ENCODE measurements at places on chromosomes 5 and 9. TPM values are rescaled to one million over a fixed set of nuclear protein-coding genes. Genes with fewer than 3 reads are reported as not detected.

KCNV2 gene
- total RNA-seq, result not detected

FCN2 gene
- not detected for total RNA-seq

GRCh38 chr5:77640589-77641396, 2.3 kb upstream of the OTP start:
- no peak for DNase-seq

- no peak for DNase-seq
These were observed 124.9 kb downstream of the TTC39B start for GRCh38 chr9:15182101-15182551.

- DNase-seq, result peak; percentile 86
These were observed 232.6 kb downstream of the MAST4 start for GRCh38 chr5:66828548-66829357.

DNA sequence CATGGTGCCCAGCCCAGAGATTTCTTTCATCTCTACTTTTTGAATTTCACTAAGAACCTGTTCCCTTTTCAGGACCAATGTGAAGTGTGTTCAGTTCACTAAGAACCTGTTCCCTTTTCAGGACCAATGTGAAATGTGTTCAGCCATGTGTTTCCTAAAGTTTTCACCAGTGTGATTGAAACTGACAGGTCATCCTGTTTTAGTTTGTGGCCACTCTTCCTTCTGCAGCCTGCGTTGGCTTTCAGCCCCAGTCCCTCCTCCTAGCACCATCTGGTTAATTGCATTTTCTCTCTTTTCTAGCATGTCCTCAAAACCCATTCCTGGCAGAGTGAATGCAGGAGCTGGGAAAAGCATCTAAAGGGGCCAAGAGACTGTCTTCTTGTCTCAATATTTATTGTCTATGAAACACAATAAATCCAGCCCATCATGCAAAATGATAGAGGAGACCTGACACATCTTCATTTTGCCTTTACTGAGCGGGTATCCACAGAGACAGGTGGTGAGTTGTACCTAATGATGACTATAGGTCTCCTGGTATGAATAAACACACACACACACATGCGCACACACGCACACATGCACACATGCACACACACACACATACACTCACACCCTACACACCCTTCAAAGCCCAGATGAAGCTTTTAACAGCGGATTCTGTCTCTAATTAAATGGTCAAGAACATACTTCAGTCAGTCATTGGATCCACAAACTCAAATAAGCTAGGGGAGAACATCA, 6.1 kb upstream of the PANK3 start:
- no peak for DNase-seq

GRCh38 chr5:58048185-58048925, 411.5 kb downstream of the PLK2 start:
- DNase-seq, result no peak

GRCh38 chr5:982377-983237, 26.0 kb upstream of the NKD2 start:
- DNase-seq, result no peak

DNA sequence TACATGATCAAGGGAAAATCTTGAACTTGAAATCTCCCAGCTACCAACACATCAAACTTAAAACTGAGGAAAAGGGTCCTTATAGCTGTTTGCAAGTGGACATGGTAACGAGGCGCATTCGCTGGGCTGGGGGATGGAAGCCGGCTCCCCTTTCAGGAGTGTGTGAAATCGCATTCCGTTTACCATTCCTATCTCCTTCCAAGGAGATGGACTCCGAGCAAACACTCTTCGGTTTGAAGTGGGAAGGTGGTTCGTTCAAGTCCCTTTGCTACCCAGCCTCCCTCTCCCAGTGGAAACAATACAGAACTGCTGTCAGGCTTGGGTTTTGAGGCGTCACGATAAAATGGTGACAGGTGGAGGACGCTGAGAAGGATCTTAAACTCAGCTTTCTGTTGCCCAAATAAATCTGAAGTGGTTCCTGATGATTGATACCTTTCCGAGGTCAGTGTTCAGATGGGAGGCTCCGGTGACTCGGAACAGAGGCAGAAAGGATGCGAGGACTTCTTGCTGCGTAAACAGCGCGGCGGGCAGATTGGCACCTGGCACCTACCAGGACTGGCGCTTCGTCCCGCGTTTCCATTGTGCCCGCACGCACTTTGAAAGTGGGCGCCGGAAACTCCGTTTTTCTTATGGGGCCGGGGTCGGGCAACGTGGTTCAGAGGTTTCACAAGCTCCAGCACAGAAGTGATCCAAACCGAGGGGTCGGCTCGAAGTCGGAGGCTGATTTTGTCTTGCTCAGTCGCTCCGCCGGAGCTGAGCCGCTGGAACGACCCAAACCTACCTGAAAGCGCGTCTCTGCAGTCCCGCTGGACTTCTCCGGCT, 7.0 kb downstream of the MSX2 start:
- no peak for DNase-seq

PHF24 gene
- total RNA-seq, result not detected

TIMD4 gene
- not detected for total RNA-seq

CNOT8 gene
- total RNA-seq, result 74.1 TPM

DNA sequence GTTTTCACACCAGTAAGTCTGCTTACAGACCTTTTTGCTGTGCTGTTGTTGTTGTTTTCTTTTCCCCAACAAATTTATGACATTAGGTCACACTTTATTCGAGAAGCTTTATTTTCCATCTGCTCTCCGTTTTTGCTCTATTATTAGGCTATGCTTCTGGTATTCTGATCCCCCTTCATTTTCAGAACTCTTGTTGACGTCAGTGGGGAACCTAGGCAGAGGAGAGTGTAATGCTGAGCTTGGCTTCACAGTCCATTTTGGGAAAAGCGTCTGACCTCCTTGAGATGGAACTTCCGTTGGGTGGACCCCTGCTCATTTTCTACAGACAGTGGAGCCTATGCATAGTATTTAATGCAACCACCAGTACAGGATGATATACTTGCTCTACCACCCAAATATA, 387.9 kb upstream of the MEF2C start:
- DNase-seq, result no peak

ADCY2 gene
- total RNA-seq, result not detected

DNA sequence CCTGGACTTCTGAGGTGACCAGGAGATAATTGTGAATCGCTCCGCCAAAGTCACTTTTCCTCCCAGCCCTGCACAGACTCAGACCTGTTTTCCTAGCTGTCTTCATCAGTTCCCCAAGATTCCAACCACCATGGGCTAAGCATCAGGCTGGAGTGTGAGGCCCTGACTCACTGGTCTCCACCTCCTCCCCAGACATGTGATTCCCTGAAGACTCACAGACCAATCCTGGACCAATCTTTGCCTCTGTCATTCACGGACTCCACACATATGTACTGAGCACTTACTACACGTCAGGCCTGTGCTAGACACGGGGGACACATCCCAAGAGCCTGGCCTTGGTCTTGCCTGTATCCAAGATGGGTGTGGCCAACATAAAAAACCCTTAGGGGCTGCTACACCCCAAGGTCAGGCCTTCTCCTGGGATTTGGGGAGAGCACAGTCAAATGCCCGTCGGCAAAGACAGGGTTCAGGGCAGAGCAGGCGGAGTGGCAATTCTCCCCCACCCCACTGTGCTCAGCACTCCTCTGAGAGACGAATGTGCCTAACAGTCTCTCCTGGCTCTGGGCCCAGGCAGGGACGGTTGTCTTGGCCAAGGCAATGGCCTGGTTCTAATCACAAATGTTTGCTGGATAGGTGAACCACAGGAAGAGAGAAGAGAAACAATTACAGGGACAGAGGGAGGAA, 11.9 kb downstream of the EEIG1 start:
- DNase-seq, result no peak

SLC45A2 gene
- total RNA-seq, result 0.13 TPM

- DNase-seq, result no peak
These were observed 20.4 kb downstream of the CNOT8 start for GRCh38 chr5:154878642-154879335.

DNA sequence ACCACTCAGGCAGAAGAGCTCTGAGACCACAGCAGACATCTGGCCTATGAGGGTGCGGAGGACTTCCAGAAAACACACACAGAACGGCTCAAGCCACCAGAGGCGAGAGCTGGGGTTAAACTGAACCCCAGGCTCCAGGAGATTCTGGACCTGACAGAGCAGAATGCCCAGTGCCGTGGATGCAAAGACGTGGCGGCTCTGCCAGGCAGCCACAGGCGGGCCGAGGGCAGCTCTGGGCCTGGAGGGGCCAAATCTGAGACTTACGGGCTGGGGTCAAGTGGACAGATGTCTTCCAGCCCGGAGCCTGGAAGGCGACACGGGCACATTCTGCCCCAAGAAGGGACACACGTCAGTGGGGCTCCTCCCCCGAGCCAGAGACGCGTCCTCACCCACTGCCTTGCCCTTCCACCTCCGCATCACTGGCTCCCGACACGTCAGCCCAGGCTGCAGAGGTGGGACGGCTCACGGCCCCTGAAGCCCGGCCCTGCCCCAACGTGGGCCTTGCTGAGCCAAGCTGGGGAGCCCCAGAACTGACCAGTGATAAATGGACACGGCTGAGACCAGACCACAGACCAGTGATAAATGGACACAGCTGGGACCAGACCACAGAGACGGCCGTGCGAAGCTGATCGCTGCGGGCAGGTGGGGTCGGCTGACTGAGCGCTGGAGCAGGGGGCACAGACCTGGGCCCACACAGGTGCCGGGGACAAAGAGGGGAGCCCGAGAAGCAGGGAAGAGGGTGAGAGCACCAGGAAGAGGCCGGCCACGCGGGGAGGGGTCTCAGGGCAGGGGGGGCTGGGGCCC, 40.9 kb upstream of the NSMF start:
- DNase-seq, result no peak

HSD17B3 gene
- total RNA-seq, result not detected

WDR38 gene
- total RNA-seq, result 0.07 TPM

SLC31A2 gene
- 5.2 TPM for total RNA-seq

- DNase-seq, result no peak
These were observed 312.1 kb downstream of the TMEM232 start for GRCh38 chr5:110414360-110414759.

- DNase-seq, result no peak
These were observed 179.8 kb downstream of the FANCC start for GRCh38 chr9:95137587-95138145.

DNA sequence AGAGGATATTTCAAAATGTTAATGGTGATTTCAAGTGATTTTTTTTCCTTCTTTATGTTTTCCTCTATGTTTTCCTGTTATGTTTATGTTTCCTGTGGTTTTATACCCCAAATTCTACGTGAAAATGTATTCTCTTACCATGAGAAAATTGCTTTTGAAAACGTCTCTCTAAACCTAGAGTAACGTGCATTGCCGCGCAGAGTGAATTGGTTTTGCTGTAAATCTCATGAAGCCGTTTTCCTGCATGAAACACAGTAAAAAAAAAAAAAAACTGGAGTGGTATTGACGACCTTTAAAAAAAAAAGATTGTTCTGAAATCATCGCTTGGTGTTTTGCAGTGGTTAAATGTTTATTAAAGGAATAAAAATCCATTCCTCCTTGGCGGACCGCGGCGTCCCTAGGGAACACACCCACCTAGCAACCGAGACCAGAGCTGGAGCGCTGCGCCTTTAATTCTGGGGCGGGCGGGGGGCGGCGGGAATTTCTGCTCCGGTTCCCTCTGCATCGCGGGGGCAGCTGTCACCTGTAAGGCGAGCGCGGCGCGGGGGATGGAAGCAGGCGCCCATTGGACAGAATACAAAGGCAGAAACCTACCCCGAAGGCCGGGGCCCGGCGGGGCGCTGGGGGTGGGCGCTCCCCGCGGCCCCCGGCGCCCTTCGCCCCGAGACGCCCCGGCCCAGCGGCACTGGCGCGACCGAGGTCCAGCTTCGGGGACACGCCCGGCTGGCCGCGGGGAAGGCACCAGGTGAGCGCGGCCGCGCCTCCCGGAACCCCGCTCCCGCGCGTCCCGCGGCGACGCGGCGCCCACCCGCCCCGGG, at the start of gene SOWAHA:
TSS of gene SOWAHA (plus strand) at position 522 of the 818 bp plus-strand sequence. CDS start 320 bp downstream, outside the sequence.
- no peak for DNase-seq

DNA sequence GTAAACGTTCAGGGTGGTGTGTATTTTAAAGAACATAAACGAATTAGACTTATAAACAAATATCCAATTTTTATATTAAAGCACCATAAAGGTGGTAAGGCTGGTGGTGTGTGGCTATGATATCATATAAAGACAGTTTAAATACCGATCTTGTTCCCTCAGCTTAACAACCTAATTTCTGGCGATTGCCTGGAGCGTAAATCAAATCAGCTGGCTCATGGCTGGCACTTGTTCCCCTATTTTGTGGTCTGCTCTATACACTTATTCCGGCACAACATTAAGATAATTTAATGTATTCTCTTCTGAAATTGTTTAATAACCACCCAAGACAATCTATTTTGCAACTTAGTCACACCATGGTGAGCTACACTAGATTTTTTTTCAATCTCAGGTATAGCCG, 2.4 kb upstream of the HAPLN1 start:
- no peak for DNase-seq

UAP1L1 gene
- 15.4 TPM for total RNA-seq

ARHGEF37 gene
- total RNA-seq, result 9.2 TPM

- no peak for DNase-seq
These were observed 17.0 kb downstream of the MRPL36 start for GRCh38 chr5:1782385-1783215.

GRCh38 chr9:86287013-86287412, 4.7 kb upstream of the ISCA1 start:
- DNase-seq, result no peak

GRCh38 chr9:91899219-91899563, 50.8 kb downstream of the ROR2 start:
- DNase-seq, result no peak

- no peak for DNase-seq
These were observed 121.5 kb downstream of the FEM1C start for GRCh38 chr5:115423051-115423450.

GRCh38 chr5:132962429-132963021, 909 bp downstream of the AFF4 start:
- DNase-seq, result peak; percentile 40

GRCh38 chr9:76542360-76542759, 83.4 kb downstream of the GCNT1 start:
- no peak for DNase-seq

DNA sequence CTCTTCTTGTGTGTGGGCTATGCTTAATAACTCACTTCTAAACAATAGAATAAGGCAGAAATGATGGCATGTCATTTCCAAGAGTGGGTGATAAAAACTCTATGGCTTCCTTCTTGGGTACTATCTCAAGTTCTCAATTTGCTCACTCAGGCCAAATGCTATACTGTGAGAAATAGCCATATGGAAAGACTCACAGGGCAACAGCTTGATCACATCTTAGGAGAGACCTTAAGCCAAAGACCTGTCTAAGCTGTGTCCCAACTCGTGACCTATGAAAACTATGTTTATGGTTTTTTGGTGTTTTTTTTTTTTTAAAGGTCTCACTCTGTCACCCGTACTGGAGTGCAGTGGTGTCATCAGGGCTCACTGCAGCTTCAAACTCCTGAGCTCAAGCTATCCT, 2.1 kb upstream of the UIMC1 start:
- DNase-seq, result no peak

GABRB2 gene
- total RNA-seq, result not detected

ST8SIA4 gene
- total RNA-seq, result 1.1 TPM

GRCh38 chr9:34334916-34335315, 5.5 kb downstream of the NUDT2 start:
- DNase-seq, result no peak

FOCAD gene
- 88.4 TPM for total RNA-seq
